ENCODE measurements at places on chromosomes 12 and 14.

- no peak for DNase-seq
Observed at GRCh38 chr14:68523989-68524725, 268.7 kb downstream of the ZFP36L1 start.

GRCh38 chr12:23221066-23221465, 596.1 kb downstream of the ETNK1 start:
- DNase-seq: no peak

GRCh38 chr12:24363177-24363754, 413.8 kb upstream of the SOX5 start:
- DNase-seq: no peak

GRCh38 chr12:109915171-109916040, 15.3 kb downstream of the TCHP start:
- DNase-seq: no peak

DNA sequence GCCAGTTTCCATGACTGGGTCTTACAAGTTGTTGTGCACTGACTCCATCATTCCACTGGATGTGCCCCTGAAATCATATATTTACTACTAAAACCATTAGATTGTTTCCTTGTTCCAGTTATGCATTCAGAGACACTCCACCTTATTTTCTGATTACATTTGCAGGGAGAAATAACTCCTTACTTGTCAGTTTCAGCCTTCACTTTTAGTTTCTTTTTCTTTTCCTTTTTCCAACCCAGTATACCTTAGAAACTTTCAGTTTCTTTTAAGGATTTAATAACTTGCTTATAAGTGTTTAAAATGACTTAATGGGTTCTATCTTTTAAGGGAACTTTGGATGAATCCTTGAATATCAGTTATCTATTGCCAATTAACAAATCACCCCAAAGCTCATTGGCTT, 39.9 kb downstream of the MRPL42 start:
- DNase-seq: no peak

DNA sequence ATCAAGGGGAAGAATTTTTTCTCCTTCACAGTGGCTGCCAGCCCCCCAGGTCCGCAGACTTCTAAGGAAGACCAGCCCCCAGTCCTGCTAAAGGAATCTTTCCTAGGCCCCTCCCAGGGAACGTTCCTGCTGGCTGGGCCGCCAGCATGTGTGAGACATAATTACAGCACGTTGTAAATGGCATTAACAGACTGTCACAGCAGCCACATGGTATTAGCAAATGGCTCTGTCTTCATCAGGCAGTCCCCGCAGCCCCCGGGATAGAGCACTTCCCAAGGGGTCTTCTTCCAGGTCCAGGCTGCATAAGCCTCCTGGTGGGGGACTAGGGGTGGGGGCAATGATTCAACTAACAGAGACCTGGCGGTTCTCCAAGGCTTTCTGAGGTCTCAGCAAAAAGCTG, 34.9 kb upstream of the FAM222A start:
- no peak for DNase-seq

- DNase-seq: no peak
Observed at GRCh38 chr12:53210843-53211242, 3.8 kb upstream of the ITGB7 start.

Measured in activated naive CD4-positive, alpha-beta T cell (primary cell).